Heart right ventricle (tissue), 16 donors: ENCODE measurements at places on chromosomes 1 and 21. TPM values are rescaled to one million over a fixed set of nuclear protein-coding genes. Genes with fewer than 3 reads are reported as not detected.
A peak's percentile ranks its signal among the peaks of the same experiment; 100 is the strongest.

ASCL5 gene
- not detected for total RNA-seq

LCE1F gene
- total RNA-seq = not detected

- H3K27me3 ChIP-seq = no peaks in the 10 kb centered on the region
- H3K36me3 ChIP-seq = peaks cover 7% of the 10 kb centered on the region
- peaks cover 18% of the 10 kb centered on the region for H3K4me1 ChIP-seq
- H3K27ac ChIP-seq = no peak overlapping the region
These were observed 157.9 kb downstream of the CASZ1 start for GRCh38 chr1:10638559-10639005.

DNA sequence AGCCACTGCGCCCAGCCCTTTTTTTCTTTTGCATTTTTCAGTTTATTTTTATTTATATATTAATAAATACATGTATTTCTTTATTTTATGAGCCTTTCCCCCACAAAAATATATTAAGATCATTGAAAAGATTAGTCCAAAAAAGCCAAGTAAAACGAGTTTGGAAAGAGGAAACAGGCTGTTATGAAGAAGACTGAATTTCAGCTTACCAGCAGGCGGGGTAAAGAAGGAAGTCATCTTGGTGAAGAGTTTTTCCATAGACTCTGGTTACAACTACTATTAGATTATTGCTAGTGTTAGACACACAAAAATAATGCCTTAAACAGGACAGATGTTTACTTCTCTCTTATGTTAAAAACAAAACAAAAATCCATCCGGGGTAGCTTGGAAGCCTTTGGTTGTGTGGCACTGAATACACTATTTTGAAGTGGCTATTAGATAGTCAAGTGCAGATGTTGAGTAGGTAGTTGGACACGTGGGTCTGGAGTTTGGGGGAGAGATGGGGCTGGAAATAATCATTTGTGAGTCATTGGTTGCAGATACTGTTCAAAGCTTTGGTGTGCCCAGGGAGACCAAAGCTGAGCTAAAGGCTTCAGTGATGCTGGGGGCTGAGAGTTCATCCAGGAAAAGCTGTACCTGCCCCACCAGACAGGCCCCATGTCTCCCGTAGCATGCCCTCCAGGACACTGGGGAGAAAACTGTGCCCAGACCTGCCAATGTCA is 8.7 kb upstream of the LRRC71 start:
- no peak overlapping the region for H3K4me3 ChIP-seq
- H3K4me1 ChIP-seq = peaks cover 29% of the 10 kb centered on the region
- peaks cover 100% of the 10 kb centered on the region for H3K36me3 ChIP-seq

DNA sequence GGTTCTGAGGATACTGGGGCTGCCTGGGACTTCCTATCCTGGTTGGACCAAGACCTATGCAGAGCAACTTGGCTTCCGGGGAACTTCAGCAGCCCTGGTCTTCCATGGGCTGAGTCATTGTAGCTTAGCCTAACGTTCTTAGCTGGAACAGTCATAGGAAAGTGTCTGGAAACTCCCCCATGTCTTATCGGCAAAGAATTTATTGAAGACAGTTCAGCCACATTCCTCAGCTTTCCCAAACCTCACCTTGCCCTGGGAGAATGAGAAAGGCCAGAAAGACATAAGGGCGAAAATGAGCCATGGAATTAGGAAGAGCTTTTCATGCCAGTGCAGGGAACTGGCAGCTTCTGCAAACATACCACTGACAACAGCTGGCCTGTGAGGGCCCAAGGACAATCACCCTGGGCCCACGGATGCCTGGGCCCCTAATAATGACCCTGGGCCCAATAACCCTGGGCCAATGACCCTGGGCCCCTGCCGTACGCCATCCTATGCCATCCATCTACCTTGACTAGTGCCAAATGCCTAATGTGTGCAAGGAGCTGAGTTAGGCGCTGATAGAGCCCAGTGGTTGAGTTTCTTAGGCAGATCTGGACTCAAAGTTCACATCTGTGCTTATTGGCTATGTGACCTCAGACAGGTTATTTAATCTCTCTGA is 114.4 kb upstream of the GADD45A start:
- no peaks in the 10 kb centered on the region for H3K36me3 ChIP-seq
- no peaks in the 10 kb centered on the region for H3K27me3 ChIP-seq
- no peak overlapping the region for H3K27ac ChIP-seq

DNA sequence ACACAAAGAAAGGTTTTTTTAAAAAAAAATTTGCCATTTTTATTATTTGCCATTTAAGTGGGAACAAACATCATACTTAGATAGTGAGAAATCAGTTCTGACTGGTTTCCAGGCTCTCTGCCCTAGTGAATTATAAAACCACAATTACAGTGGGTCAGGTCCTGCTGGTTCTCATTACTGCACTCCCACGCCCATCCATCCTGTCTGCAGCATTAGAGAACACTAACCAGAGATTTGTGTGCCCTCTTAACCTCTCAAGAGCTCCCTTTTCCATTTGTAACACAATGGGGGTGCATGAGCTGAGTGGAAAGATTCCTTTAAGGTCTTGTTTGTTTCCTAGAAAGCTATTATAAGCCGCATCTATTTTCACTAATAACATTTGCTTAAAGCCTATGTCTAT is 489.3 kb downstream of the AMY1C start:
- no peak overlapping the region for H3K27ac ChIP-seq
- H3K36me3 ChIP-seq = no peaks in the 10 kb centered on the region
- DNase-seq = no peak
- H3K4me1 ChIP-seq = no peaks in the 10 kb centered on the region
- no peaks in the 10 kb centered on the region for H3K27me3 ChIP-seq

DNA sequence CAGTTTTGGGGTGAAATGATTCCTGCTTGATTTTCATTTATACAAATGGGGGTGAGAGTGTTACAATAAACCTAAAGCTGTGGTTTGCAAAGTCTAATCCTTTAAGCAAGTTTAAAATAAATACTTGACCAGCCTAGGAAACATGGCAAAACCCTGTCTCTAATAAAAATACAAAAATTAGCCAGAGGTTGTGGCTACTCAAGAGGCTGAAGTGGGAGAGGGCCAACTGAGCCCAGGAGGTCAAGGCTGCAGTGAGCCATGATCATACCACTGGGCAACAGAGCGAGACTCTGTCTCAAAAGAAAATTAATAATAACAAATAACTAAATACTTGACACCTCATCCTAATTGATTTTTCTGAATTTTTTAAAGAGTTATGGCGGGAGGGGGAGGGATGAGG is 110.8 kb downstream of the EIF4G3 start:
- no peak overlapping the region for H3K27ac ChIP-seq
- DNase-seq = no peak
- peaks cover 16% of the 10 kb centered on the region for H3K4me1 ChIP-seq
- no peaks in the 10 kb centered on the region for H3K36me3 ChIP-seq
- no peak overlapping the region for H3K4me3 ChIP-seq
- H3K27me3 ChIP-seq = no peaks in the 10 kb centered on the region

C1orf87 gene
- not detected for total RNA-seq

DNA sequence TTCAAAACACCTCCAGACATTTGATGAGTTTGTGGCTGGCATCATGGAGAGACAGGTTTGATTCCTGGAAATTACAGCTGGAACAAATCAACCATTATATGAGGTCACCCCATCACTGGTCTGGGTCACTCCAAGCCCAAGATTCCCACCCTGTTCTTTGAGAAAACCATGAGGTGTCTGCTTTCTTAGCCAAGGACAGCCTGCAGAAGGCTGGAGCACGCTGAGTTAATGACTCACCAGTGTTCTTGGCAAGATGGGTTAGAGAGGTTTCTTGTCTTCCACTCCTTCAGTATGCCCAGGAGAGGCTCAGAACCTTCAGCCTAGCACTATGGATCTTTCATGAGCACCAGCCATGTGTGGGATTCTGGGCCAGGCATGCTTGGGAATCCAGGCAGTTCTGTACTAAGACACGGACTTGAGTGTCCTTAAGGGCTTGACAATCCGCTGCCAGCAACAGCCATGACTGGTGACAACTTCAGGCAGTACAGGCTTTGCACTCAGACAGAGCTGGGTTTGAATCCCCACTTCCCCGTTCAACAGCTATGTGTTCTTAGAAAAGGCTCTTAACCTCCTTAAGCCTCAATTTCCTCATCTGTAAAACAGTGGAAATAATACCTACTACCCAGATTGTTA is 43.9 kb downstream of the GRHL3 start:
- H3K27ac ChIP-seq = no peak overlapping the region
- no peak for DNase-seq
- H3K27me3 ChIP-seq = no peaks in the 10 kb centered on the region
- no peak overlapping the region for H3K4me3 ChIP-seq
- H3K36me3 ChIP-seq = peaks cover 21% of the 10 kb centered on the region

TACSTD2 gene
- total RNA-seq = 0.26 TPM

RABIF gene
- total RNA-seq = 4.8 TPM

DNA sequence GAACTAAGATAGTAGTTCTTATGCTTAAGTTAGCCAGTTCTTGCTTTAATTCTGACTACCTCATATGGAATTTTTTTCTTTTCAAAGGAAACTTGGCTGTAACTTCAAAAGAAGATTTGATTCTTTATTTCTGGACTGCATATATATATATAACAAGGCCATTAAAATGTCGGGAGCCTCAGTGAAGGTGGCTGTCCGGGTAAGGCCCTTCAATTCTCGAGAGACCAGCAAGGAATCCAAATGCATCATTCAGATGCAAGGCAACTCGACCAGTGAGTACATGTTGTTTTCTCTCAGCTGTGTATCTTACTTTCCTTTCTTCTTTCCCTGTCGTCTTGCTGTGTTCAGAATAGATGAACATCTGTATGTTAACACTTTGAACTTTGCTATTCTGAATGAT is 21.8 kb downstream of the KIF1B start:
- peaks cover 35% of the 10 kb centered on the region for H3K4me1 ChIP-seq
- H3K36me3 ChIP-seq = no peaks in the 10 kb centered on the region
- DNase-seq = no peak
- H3K4me3 ChIP-seq = no peak overlapping the region
- no peaks in the 10 kb centered on the region for H3K27me3 ChIP-seq

- H3K4me3 ChIP-seq = no peak overlapping the region
- no peaks in the 10 kb centered on the region for H3K27me3 ChIP-seq
These were observed 48.9 kb downstream of the HLCS start for GRCh38 chr21:36917471-36918158.

DTL gene
- 0.57 TPM for total RNA-seq

GRCh38 chr1:30535595-30536325 is 187.6 kb downstream of the MATN1 start:
- H3K27ac ChIP-seq = no peak overlapping the region
- no peaks in the 10 kb centered on the region for H3K27me3 ChIP-seq
- H3K36me3 ChIP-seq = no peaks in the 10 kb centered on the region
- no peak for DNase-seq
- H3K4me1 ChIP-seq = no peaks in the 10 kb centered on the region

MEGF6 gene
- 4.7 TPM for total RNA-seq

POU2F1 gene
- total RNA-seq = 9.7 TPM

DNA sequence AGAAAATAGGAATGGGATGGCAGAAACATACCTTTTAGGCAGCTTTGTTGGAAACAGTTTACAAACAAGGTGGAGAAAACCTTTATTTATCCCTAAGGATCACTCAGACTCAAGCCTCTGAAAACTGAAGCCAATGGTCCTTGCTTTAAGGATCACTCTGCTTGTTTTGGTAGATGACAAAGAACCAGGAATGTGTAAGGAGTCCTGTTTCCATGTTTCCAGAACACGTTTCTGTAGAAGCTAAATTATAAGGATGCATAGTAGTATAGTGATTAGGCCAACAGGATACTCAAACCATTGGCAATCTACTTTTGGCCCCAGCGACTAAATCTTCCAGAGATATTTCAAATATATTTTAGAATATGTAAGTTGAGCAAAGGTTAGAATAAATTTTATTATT is 149.1 kb upstream of the HP1BP3 start:
- H3K27ac ChIP-seq = no peak overlapping the region
- H3K36me3 ChIP-seq = peaks cover 14% of the 10 kb centered on the region
- H3K4me1 ChIP-seq = no peaks in the 10 kb centered on the region
- no peaks in the 10 kb centered on the region for H3K27me3 ChIP-seq
- H3K4me3 ChIP-seq = no peak overlapping the region

DNA sequence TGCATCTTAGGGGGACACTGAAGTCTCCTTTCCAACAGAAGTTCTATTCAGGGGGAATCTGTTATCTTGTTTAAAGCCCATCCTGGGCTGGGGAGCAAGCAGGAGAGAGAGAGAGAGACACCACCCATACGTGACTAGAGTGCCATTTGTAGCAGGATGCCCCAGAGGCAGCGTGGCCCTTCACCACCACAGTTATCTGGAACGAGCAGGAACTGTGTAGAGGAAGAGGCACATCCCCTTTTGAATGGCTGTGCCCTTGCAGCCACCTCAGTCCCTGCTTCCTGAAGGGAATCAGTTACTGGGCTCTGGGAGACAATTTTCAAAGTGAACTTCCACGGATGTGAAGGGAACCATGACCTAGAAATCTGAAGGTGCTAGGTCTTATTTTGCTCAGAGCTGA is 19.4 kb upstream of the LAMTOR5 start:
- no peaks in the 10 kb centered on the region for H3K27me3 ChIP-seq
- H3K27ac ChIP-seq = no peak overlapping the region
- DNase-seq = no peak
- H3K4me3 ChIP-seq = no peak overlapping the region
- peaks cover 12% of the 10 kb centered on the region for H3K4me1 ChIP-seq

CFHR5 gene
- total RNA-seq = not detected

OR2L8 gene
- not detected for total RNA-seq

DNA sequence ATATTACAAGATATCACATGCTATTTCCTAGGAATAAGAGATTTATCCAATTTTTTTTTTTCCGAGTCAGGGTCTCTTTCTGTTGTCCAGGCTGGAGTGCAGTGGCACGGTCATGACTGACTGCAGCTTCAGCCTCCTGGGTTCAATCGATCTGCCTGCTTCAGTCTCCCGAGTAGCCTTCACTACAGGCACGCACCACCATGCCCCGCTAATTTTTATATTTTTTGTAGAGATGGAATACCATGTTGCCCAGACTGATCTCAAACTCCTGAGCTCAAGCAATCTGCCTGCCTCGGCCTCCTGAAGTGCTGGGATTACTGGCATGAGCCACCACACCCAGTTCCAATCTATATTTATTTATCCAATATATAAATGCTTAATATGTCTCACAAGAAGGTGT is 18.0 kb upstream of the WDTC1 start:
- no peak for DNase-seq
- H3K27me3 ChIP-seq = no peaks in the 10 kb centered on the region
- no peaks in the 10 kb centered on the region for H3K4me1 ChIP-seq
- H3K36me3 ChIP-seq = no peaks in the 10 kb centered on the region

VHLL gene
- not detected for total RNA-seq

SYPL2 gene
- total RNA-seq = 35.8 TPM

NPL gene
- total RNA-seq = 3.1 TPM

DNA sequence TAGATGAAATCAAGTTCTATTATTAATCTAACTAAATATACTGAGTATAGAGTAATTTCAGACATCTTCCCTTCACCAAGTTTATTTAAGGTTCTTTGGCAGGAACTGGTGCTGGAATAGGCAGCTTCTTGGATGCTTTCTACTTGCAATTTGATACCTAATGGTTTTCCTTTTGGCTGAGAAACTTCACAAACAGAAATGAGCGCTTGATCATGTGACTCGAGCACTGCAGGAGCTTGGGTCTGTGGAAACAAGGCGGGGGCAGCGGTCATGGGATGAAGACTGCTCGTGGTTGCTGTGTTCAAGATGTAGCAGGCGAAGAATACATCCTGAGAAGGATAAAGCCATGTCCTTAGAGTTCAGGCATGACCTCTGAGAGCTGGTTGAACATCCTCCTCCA is 136.8 kb downstream of the PTPRC start:
- no peak overlapping the region for H3K4me3 ChIP-seq
- peak overlapping the region; percentile 55 for H3K27ac ChIP-seq
- H3K36me3 ChIP-seq = no peaks in the 10 kb centered on the region
- no peaks in the 10 kb centered on the region for H3K27me3 ChIP-seq

REN gene
- total RNA-seq = not detected

AKNAD1 gene
- total RNA-seq = not detected
